Activated CD4-positive, alpha-beta T cell treated with anti-CD3 and anti-CD28 coated beads for 1 hour (primary cell): ENCODE measurements at places on chromosomes 5 and 9.

- DNase-seq: no peak
Measured at GRCh38 chr9:91150998-91151717, 210.6 kb downstream of the AUH start.

DNA sequence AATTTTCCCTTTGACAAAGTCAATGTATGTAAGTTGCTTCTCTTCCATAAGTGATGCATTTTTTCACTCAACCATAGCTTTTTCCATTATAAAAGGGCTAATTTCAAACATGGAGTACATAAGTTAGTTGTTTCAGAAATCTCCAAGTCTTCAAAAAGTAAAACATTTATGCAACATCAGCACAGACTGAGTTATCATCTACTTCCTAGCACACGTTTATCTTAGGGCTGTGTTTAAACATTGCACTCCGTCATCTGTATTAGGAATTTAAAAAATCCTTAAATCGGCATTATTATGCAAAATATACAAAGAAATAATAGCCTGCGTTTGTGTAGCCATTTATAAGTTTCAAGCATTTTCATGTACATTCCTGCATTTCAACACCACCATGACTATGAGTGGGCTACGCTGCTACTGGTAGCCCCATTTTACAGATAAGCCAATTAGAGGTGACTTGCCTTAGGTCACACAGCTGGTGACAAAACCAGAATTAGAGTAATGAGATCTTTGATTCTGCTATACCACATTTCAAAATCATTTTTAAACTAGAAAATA is 43.4 kb downstream of the PTPN3 start:
- no peak for DNase-seq

- DNase-seq: no peak
Measured at GRCh38 chr9:129181246-129181645, 3.2 kb upstream of the IER5L start.

GRCh38 chr9:71908825-71909224 is 2.2 kb downstream of the ABHD17B start:
- DNase-seq: no peak

DNA sequence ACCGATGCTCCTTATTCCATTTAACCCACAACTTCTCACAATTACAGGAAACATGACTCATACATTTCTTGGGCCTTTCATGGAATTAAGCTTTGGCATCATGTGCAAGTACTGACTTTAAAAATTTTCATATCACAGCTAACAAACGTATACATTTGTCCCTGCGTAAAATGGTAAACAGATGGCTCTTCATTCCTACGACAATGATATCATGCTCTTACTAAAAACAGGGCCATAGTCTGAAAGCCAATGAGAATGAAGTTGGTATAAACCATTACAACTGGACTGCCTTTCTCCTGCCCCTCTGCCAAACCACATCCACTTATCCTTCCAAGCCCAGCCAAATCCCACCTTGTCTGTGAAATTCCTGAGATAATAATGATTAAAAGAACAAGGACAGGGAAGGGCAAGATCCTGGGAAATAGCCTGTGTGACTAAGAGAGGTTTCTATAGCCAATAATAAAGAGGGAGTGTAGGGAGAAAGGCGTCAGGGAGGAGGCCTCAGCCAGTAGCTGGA is 44.9 kb upstream of the ZNF366 start:
- no peak for DNase-seq

DNA sequence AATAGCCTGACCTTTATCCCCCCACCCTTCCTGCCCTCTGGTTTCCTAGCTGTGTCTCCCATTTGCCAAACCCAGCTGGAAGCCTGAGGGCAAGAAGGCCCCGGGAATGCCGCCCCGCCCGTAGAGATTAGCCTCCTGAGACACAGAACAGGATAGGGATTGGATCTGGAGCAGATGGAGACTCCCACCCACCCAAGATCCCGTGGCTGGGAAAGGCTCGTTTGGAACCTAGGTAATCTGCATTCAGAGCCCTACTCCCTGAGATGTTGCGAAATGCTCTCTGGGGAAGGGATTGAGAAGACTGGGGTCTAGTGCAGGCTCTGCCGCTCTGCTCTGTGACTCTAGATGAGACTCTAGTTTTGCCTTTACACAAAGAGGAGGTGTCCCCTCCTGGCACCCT is 10.9 kb downstream of the AQP3 start:
- no peak for DNase-seq

GRCh38 chr9:27801545-27801944 is 228.3 kb upstream of the C9orf72 start:
- DNase-seq: no peak

DNA sequence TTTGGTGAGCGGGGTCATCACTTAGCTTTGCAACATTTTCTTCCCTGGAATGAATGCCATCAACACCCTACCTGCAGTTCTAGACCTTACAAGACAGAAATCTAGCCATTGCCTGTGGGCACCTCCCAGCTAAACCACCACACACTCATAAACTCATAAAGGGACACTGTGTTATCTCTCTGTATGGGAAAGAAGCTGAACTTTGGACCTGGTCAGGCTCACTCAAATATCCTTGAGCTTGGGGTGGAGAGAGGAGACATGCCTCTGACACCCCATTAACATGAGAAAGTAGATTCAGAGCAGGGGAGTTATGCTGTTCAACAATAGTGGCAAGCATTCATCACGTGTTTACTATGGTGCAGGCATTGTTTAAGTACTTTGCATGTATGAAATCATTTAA is 205.6 kb downstream of the ZNF462 start:
- no peak for DNase-seq

DNA sequence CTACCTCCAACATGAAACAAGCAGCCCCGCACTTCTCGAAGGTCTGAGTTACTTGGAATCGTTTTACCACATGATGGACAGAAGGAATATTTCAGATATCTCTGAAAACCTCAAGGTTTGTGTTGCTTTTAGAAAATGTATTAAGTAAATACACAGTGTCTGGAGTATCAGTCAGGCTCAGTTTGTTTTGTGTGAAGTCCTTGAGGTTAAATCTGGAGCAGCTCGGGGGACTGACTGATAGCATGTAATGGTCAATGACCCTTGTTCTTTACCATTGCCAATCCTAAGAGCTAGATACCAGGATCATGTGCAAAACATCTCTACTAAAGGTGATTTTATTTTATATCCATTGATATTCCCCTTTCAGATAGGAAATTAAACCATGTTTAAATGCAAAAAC is 26.9 kb upstream of the LNPEP start:
- DNase-seq: no peak

GRCh38 chr5:116637149-116637740 is 62.6 kb upstream of the SEMA6A start:
- no peak for DNase-seq

- DNase-seq: no peak
Measured at GRCh38 chr5:7886849-7887475, 18.0 kb downstream of the MTRR start.

DNA sequence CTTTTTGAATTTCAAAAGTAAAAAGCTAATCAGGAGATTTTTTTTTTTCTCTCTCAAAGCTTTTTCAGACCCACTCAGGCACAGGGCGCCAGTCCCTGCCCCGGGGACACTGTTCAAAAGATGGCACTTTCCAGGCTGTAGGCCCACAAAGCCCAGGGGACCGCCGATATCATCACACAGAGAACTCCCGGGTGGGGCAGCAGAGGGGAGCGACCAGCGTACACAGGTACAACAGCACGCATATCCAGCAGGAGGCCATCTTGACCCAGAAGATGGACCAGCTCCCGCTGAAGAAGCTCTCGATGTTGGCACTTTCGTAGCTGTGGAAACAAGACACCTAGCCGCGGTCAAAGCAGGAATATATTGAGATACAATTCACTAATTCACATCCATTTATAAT is 108.3 kb downstream of the THBS4 start:
- DNase-seq: no peak

GRCh38 chr5:43409809-43410271 is 2.4 kb downstream of the CCL28 start:
- DNase-seq: no peak
